ENCODE measurements at places on chromosomes 7 and 10.

DNA sequence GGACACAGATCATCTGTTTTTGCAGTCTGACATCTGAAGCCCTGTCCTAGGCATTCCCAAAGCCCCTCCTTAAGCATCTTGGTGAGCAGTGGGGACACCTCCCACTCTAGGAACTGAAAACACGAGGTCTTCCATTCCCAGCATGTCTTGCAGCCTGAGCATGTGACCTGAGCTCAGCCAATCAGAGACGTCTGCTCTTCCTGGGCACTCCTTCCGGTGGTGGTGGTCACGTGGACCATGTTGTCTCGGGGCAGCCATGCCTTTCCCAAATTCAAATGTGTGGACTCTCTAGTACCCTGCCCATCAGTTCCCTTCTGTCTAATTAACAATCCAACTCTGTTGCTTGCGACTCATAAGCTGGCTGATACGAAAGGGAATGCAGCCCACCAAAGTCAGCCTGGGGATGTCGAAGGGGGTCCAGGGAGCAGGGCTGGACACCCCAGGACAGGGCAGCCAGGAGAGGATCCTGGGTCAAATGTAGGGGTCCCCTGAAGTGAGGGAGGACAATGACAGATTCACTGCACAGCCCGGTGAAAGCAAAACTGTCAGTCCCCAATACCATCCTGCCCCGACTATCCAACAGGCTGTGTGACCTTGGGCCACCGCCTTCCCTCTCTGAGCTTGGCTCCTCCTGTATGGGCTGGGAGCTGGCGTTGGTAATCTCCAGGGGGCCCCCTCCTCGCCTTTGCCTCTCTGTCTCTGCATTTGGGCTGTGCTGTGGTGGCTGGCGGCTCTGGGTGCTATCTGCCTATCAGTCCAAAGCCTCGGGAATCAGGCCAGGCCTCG, 57.4 kb upstream of the BAIAP2L1 start:
- no peak for DNase-seq

DNA sequence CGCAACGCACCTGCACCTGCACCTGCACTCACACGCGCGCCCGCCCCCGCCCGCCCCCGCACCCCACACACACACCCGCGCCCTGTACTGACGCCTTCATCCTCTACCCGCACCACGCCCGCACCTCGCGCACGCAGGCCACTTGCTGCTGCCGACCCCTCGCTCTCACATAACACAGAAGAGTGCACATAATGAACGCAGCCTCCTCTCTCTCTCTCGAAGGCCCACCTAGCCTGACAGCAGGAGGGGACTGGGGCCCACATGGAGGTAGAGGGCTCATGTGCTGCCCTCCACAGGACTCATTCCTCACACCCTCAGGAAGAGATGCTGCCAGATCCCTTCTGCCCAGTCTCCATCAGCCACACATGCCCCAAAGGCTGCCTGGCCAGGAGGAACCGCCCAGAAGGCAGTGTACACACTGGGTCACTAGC, 432 bp upstream of the CAMK2B start:
- DNase-seq = no peak

DNA sequence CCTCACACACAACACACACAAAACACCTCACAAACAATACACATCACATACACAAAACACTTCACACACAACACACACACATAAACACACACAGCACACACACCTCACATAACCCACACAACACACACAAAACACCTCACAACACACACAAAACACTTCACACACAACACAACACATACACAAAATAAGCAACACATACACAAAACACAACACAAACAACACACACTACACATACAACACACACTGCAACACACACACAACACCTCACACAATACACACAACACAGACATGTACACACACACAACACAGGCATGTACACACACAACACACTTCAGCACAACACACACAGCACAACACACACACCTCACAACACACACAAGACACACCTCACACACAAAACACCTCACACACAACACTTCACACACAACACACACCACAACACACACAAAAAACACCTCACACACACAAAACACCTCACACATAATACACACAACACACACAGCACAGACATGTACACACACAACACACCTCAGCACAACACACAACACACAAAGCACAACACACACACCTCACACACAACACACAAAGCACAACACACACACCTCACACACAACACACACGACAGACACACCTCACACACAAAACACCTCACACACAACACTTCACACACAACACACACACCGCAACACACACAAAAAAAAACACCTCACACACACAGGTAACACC, 107.5 kb downstream of the TNS3 start:
- DNase-seq = no peak

DNA sequence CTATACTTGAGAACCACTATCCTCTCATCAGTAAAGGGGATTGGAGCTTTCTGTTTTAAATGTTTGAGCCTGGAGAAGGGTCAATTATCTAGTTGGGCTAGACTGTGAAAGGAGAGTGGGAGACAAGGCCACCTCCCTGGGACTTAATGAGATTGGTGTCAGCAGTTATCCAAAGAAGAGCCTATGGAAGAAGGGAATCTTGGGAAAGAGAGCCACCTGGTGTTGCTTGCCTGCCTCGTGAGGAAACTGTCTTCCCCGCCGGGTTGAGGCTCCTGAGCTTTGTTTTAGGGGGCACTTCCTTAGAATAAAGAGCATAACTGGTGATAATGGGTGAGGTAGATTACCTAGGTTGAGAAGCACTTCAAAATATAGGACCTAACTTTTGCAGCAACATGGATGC, 32.0 kb upstream of the ABCB4 start:
- DNase-seq = no peak

DNA sequence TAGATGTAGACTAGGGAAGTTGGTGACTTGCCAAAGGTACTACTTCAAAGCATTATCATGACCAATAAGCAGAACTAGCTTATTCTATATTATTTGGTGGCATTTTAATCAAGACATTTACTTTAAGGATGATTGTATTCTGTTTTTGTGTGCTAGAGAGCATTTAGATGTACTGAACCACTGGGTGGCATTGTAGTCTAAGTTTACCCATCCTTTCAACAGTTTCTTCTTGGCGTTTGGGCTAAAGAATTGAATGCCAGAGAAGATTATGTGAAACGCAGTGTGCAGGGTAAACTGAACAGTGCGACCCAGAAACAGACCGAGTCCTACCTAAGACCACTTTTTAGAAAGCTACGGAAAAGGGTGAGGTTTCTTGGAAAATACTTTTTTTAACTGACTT, 26.8 kb downstream of the PRPF18 start:
- no peak for DNase-seq

DNA sequence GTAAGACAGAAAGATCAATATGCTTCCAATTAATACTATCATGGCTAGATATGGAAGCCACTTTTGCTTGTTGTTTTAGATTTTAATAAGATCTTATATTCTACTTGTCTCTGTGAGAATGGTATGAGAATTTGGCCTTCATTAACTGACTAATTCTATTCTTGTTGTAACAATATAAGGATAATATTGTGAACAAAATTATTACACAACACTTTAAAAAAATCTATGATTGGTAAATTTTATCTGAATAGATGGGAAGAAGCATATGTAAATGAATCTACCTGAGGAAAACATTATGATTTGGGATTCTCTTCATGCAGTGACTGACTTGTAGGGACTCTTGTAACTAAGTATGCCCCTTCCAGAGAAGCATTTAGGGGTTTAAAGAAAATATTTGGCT, 308.9 kb upstream of the KCND2 start:
- no peak for DNase-seq

DNA sequence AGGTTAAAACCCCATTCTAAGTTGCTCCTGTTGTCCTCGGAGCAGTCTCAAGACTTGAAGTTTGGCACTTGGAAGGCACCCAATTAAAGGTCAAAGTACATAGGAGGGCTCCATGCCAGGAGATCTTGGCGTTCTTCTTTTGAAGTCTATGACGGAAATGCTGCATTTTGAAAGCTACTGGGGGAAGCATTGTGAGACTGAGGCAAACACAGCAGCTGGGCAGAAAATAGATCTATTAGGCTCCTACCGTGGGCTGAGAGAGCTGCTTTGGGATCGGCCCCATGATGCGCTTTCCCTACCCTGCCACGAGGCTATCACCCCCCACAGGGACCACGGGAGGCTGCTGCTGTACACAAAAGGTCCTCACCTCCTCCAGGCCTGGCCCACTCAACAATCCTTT, 20.0 kb downstream of the KIAA1549 start:
- DNase-seq = no peak

DNA sequence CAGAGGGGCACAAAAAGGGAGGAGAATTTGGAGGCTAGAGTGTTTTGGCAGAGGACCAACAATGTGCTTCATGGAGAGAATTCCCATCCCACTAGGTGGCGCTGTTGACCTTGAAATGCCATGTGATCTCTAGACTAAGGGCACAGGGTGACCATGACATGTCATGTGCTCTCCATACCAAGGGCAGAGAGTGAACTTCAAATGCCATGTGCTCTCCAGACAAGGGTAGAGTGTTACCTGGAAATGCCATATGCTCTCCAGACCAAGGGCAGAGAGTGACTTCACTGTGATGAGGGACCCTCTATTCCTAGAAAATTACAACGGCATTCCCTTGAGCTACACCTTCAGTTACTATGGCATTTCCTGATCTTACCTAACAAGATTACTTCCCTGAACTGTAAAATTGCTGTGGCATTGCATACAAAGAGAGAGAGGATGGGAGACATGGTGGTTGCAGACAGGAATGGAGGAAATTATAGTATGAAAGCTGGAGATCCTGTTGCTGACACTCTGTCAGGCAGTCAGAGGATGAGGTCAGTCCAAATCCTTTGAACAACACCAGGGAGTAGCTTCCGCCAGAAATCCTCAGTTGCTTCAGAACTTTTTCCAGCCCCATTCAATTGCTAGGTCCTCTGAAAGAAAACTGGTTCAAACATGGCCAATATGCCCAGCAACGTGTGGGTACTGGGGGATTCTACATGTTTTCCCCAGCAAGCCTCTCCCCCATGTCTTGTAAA, 60.9 kb upstream of the ACSM6 start:
- DNase-seq = no peak

- no peak for DNase-seq
These were observed 776 bp upstream of the XPNPEP1 start for GRCh38 chr10:109924087-109924486.

DNA sequence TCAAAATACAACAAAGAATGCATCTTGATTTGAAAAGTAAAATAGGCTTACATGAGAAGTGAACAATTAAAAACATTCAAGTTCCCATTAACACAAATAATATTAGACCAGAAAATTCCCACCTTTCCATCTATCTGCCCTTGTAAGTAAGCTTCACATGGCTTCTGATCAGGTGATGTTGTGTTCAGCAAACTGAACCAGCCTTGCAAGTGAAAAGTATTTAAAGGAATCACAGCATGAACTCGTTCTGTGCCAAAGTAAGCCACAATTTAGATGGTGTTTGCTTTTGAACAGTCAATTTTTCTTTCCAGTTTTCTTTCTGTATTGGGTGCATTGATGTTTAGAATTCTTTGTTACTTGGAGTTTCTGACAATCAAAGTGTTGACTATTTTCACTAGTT, 347.9 kb downstream of the TNS3 start:
- no peak for DNase-seq

DNA sequence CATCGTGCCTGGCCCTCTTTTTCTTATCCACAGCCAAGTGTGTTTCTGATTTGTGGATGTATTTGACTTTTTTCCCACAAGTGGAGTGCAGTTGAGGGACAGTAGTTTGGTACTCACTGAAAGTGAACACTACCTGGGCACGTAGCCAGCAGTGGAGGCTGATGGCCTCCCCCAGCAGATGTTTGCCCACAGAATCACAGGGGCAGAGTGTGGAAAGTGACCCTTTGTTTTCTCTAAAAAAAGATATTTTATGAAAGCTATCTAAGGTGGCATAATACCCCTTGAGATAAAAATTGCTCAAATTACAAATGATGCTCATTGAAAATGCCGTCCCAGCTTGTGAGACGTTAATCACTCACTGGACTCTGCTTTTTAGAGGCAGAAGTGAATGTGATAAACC, 29.1 kb downstream of the WDR37 start:
- no peak for DNase-seq

- no peak for DNase-seq
These were observed 645.0 kb upstream of the GALNT17 start for GRCh38 chr7:70486977-70487376.

- no peak for DNase-seq
These were observed 370.2 kb downstream of the PHF14 start for GRCh38 chr7:11343818-11344413.

- no peak for DNase-seq
These were observed 647.6 kb downstream of the TNS3 start for GRCh38 chr7:46934198-46934825.

DNA sequence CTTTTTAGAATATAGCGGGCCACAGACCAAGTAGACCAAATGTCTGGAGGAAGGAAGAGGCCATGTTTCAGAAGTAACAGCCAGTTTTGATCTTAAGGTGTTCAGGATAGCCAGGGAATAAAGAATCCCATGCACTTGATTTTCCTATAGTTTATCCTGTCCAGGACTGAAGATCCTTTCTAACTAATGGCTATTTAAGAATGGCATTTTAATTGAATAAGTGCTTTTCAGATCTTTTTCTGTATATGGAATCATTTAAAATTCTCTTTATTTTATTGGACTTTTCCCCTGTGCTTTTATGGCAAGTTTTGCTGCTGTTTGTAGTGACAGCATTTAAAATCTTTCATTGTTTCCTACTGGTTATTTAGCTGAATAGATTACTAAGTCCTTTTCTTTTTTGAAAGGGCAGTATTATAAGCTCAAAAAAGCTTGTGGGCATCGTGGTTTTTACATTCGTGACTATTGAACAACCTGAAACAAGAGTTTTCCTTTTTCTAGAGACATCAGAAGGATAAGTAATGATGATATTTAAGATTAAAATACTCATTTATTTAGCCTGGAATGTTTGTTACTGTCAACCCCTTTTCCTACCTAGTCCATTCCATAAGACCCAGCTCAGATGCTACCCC, 2.4 kb downstream of the INPP5F start:
- no peak for DNase-seq

- DNase-seq = no peak
These were observed 14.8 kb downstream of the BHLHA15 start for GRCh38 chr7:98225913-98226614.

DNA sequence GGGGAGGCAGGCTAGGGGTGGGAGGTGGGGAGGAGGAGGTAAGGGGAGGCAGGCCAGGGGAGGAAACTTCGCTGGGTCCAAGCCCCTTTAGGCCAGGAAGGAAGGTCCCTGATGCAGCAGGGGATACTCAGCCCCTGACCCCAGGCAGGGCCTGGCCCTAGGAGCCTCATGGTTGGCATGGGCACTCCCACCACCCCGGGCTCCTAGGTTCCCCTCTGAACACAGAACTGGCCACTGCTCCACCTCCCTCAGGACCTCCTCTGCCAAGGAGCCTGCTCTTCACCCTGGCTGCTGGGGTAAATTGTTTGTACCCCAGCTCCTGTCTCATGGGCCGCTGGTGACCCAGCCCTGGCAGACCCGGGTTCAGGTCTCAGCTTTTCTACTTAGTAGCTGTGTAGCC, 25.8 kb upstream of the CHST15 start:
- DNase-seq = no peak

GRCh38 chr10:104123397-104123796, 1.4 kb downstream of the SFR1 start:
- DNase-seq = no peak
